Midbrain (tissue), 1 donor: ENCODE measurements at places on chromosomes 6 and 20.

DNA sequence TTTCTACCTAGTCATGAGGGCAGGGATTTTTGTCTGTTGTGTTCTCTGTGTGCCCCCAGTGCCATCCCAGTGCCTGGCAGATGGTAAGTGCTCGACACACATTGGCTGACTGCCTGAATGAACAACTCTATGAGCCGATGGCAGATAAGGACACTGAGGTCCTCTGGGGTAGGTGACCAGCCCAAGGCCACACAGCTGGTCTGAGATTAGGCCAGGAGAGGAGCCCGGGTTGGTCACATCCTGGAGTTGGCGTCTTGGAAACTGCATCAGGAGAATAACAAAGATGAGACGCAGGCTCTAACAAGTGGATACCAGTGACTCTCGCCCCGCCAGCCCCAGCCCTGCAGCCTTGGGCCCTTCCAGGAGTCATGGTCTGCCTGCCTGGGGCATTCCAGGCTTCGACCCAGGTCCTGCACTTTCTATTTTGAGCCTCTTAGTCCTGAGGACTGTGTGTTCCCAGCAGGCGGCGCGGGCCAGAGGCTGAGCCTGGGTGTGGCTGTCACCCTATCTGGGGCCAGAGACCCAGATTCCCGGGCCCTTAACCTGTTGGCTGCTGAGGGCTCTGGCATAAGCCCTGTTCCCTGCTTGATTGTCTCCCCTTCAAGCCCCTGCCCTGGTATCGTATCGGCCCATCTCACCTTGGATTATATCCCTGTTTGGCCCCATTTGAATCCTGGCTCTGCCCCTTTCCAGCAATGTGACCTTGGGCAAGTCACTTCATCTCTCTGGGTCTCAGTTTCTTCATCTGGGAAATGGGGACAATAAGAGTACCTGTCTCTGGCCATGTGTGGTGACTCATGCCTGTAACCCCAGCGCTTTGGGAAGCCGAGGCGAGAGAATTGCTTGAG, 88.3 kb downstream of the CEBPB start:
- DNase-seq, result no peak

- no peak for DNase-seq
Observed at GRCh38 chr20:41650231-41650948, 32.2 kb upstream of the CHD6 start.

DNA sequence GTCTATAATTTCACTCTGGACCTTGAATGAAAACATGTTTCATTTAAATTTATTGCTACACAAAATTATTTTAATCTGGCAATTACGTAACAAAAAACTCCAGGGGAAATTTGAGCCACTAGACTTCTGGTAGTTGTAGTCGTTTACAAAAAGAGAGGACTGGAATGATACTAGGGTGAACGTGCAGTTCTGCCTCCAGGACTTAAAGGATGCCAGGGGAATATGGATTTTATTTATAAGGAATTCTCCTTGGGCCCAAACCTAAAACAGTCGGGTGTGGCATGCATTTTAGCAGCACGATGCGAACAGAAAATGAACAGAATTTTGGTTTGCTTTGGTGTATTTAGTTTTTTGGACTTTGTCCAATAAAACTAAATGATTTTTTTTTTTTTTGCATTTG, 76.9 kb downstream of the PRL start:
- DNase-seq, result no peak

DNA sequence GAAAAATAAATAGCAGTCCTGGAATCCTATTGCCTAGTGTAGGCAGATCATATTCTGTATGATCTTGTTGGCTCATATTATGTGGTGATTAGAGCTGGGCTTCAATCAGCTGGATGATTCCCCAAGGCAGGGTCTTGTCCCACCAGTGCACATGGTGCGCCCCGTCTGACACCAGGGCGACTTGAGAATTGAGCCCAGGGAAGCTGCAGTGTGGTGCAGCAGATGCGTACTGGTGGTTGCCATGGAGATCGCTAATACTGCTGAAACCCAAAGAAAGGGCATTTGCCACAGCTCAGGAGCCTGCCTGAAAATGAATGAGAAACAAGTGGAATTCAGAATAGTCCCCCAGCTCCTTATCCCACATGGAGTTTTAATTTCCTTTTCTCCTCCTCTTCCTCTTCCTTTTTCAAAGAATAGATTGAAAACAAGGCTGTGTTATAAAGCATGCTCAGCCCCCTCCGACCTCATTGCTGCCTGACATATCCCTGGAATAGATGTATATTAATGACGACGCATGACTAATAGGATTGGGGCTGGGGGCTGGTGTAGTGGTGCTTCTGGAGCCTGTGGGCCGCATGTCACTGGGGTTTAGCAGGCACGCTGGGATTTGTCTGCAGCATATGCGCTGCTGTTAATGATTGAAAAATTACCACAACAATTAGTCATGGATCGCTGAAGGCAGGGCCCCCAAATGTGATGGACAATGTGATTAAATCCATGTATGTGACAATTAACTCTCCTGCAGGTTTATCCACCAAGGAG, 210.5 kb downstream of the FARS2 start:
- no peak for DNase-seq

DNA sequence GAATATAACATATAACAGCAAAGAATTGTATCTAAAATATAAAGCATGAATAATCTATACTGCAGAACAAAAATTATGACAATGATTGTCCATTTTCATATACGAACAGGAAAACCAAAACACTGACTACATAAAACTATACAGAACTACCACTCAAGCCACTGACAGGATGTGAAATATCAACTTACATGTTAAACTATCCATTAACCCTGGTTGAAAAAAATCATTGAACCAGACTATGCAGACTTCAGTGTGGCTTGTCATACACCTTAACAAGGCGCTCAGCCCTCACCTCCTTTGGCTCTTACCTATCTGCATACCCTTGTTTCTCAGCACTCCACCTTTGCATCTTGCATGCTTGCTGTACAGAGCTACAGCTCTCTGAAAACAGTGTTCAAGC, 34.9 kb downstream of the ASCC3 start:
- DNase-seq, result no peak

GRCh38 chr20:64214952-64215351, 40.6 kb upstream of the PCMTD2 start:
- no peak for DNase-seq
